ENCODE measurements at places on chromosomes 11 and 22. TPM values are rescaled to one million over a fixed set of nuclear protein-coding genes. Genes with fewer than 3 reads are reported as not detected.

DNA sequence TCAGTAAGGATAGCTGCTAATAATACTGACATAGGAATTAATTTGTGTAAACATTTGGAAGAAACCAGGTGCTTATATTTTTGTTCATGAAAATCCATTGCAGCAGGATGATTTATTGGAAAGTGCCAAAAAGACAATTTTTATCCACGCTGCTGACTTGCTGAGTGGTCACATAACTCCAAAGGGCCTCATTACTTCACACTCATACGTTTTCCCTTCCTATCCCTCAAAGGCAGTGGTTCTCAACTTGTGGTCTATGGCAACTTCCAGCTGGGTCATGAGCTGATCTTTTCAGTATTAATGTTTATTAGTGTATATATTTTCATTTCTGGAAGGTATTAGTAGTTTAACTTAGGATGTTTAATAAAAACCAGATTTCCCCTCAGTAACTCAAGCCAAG, 178.1 kb downstream of the UVRAG start:
- H3K4me1 ChIP-seq = peaks cover 14% of the 10 kb centered on the region
- peaks cover 2% of the 10 kb centered on the region for H3K36me3 ChIP-seq
- H3K27me3 ChIP-seq = no peaks in the 10 kb centered on the region
- DNase-seq = no peak
- no peak overlapping the region for H3K4me3 ChIP-seq

DNA sequence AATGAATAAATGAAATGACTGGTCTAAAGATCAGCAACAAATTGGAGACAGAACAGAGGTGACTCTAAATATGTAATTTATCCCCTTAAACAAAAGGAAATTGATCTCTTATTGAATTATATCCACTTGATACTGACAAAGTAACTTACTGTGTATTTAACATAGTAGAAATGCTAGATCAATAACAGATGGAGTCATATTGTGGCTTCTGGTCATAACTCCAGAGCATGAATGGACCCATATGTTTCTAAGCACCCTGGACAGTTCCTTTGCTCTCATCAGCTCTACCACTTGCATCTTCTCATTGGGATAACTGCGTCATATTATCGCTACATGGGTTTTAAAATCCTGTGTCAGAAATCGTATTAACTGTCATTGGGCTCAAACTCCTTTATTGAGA, 222.3 kb downstream of the ETS1 start:
- H3K4me3 ChIP-seq = no peak overlapping the region
- no peak for DNase-seq
- H3K27ac ChIP-seq = no peak overlapping the region
- H3K27me3 ChIP-seq = peaks cover 2% of the 10 kb centered on the region
- peaks cover 10% of the 10 kb centered on the region for H3K4me1 ChIP-seq

DNA sequence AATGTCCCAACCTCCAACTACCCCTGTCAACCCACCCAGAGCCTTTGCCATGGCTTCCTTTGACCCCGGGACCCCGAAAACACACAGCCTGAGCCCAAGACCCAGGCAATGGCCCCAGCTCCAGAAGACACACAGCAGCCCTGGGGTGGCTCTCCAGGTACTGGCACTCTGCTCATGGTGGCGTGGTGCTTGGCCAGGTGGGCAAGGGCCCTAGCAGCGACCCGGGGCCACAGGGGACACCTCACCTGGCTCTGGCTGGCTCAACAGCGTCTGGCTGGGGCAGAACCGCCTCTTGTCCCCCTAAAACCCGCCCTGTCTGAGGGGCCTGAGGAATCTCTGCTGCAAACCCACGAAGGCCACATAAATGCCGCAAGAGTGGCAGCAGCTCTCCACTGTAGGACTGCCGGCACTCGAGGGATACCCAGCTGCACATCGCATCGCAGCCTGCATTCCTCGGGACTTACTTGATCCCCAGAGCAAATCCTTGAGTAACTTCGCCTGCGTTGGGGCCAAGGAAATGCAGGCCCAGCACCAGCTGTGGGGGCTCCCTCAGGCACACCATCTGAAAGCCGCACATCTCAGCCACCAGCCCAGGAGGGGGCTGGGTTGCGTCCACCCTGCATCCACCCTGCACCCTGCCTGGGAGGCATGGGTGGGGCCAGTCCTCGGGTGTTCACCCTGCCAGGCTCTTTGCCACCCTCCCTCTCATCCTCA, 23.1 kb upstream of the GNB1L start:
- no peak for DNase-seq
- no peaks in the 10 kb centered on the region for H3K27me3 ChIP-seq
- no peak overlapping the region for H3K27ac ChIP-seq
- H3K4me1 ChIP-seq = no peaks in the 10 kb centered on the region
- H3K4me3 ChIP-seq = no peak overlapping the region

DNA sequence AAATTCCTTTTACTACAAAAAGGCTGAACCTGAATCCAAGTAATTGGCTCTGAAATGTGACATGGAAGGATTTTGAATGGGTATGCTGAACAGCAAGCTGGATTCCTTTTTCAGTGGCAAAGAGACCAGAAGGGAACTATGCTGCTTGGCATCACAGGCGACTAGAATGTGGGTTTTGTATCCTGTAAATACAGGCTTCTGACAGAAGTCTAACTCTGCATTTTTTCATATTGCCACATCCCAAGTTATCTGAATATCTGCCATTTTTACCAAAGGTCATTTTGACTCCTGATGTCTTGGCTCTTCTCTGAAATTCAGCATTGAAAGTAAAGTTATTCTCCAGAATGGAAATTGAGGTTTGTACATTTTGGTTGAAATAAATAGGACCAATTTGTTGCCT, 145.7 kb downstream of the ARHGAP42 start:
- no peak overlapping the region for H3K4me3 ChIP-seq
- no peaks in the 10 kb centered on the region for H3K4me1 ChIP-seq
- H3K27ac ChIP-seq = no peak overlapping the region
- DNase-seq = no peak

GRCh38 chr11:29495676-29496075, 521.2 kb downstream of the KCNA4 start:
- H3K4me3 ChIP-seq = no peak overlapping the region
- H3K36me3 ChIP-seq = no peaks in the 10 kb centered on the region
- DNase-seq = no peak
- no peak overlapping the region for H3K27ac ChIP-seq
- H3K27me3 ChIP-seq = no peaks in the 10 kb centered on the region
- no peaks in the 10 kb centered on the region for H3K4me1 ChIP-seq

ATP6V1E1 gene
- total RNA-seq = 128 TPM

Data from activated T-helper 1 cell treated with anti-CD3 and anti-CD28 coated beads, Interleukin-12 subunit alpha, Interleukin-12 subunit beta, Interleukin-2, Interleukin-4 antibody, amounts not matched to agents 30 ng/mL and 10 ng/mL and 1 ng/mL, durations not matched to agents 14 hours and 24 hours and 36 hours (primary cell).